GM23248 (cell line): ENCODE measurements at places on chromosomes 11 and 22.

- no peak for DNase-seq
Observed at GRCh38 chr11:72807021-72807693, 7.1 kb upstream of the ATG16L2 start.

GRCh38 chr11:66745356-66746235 is 16.6 kb upstream of the SPTBN2 start:
- DNase-seq, result peak; percentile 32

DNA sequence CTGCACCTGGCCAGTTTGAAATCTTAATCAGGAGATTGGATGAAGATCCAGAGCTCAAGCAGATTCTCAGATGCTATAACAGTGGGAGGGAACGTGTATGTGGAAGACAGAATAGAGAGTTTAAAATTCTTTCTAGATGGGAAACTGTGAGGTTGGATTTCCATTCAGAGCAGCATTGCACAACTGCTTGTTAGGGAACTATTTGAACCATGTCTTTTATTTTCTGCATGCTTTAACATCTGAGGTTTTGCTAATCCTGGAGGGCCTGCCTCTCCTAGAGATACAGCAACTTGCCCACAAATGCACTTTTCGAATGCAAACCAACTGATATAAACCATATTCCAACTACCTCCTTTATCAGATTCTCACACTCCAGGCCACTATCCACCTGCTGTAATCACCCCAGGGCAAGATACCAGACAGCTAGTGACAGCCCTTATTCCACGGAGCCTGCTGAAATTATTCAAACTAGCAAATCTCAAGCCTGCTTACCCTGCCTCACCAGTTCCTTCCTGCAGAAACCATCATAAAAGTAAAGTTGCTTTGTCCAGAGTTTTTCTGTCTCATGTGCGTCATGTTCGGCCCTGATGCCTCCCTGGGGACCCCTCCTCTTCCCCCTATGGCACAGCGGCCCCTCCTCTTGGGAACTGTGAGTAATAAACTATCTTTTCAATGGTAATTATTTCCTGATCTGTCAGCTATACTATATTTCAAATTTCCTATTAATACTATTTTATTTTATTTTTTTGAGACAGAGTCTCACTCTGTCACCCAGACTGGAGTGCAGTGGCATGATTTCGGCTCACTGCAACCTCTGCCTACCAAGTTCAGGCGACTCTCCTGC is 18.4 kb upstream of the SEC14L4 start:
- DNase-seq, result no peak

DNA sequence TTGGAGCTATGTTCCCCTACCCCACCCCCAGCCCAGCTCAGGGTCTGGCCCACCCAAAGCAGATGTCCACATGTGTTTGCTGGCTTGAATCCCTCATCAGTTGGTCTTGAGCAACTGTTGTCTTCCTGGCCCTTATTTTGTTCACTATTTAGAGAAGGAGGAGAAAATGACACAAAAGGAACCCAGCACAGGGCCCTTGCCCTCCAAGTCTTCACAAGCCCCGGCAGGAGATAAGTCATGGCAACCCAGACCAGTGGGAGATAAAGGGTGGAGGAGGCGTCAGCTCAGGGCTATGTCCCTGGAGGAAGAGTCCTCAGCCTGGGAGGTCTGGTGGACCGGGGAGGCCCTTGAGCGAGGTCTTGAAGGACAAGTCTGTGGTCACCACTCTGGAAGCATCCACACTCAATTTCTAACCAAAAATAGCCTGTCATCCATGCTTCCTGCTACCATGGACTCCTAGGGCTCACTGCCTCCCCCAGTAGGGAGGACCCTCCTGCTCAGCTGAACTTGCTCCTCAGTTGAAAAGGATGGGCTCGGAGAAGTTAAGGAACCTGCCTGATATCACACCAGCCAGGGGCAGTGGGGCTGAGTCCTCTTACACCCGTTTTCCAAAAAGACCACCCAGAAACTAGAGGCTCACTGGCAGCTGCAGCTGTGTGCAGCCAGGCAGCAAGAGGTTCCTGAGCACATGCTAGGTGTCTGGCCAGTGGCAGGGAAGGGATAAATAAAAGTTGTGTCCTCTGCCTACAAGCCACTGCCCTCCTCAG is 1.8 kb upstream of the RAB3IL1 start:
- no peak for DNase-seq

GRCh38 chr11:5929571-5930368 is 12.3 kb upstream of the OR56A3 start:
- DNase-seq, result no peak

DNA sequence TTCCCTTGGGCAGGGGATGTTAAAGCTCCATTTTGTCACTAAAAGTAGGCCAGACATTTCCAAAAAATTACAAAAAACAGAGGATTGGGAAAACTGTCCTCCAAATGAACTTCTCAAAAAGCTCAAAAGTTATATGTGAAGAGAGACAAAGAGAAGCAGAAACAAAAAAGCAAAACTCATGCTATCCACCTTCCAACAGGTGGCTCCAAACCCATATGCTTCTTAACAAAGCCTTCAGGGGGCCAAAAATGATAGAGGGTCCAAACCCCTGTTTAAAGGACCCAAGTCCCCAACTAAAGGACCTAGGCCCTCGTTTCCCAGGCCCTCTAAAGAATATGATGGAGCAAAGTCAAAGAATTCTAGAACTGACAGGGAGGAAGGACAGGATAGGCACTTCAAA is 146.7 kb downstream of the AASDHPPT start:
- no peak for DNase-seq

DNA sequence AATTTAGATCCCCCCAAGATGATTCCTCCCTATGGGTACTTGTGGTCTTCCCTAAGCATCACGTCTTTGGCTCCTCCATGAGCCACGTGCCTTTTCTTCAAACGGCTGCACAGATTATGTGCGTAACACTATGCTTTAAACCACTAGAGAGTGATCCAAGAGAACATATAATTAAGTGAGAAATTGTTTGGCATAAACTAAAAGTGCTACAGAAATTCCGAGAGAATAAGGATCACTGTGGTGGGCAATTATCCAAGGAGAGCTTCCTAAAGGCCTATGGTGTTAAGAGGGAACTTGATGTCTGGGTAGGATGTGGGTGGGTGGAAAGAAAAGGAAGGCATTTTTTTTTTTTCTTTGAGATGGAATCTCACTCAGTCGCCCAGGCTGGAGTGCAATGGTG is 110.9 kb downstream of the MAML2 start:
- DNase-seq, result no peak

- no peak for DNase-seq
Observed at GRCh38 chr11:117044287-117045035, 53.8 kb downstream of the SIK3 start.

GRCh38 chr11:79026803-79027445 is 413.9 kb downstream of the TENM4 start:
- peak; percentile 37 for DNase-seq

GRCh38 chr11:104798789-104799188 is 99.5 kb downstream of the CASP12 start:
- no peak for DNase-seq

- DNase-seq, result no peak
Observed at GRCh38 chr11:104705490-104706190, 192.6 kb downstream of the CASP12 start.

DNA sequence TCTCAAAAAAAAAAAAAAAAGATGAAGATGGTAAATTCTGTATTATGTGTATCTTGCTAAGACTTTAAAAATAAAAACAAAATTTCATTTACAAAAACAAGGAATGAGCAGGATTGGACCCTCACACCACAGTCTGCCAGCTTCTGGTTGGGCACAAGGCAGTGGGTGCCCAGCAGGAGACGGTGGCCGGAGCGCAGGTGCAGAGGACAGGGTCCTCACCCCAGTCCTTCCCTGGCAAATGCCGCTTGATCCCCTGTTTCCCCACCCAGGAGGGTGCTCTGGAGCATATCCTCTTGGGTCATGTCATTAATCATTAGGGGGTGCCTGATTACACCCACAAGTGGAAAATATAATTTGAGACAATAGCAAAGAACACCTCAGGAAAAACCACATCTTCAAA is 31.2 kb downstream of the SHANK2 start:
- no peak for DNase-seq

DNA sequence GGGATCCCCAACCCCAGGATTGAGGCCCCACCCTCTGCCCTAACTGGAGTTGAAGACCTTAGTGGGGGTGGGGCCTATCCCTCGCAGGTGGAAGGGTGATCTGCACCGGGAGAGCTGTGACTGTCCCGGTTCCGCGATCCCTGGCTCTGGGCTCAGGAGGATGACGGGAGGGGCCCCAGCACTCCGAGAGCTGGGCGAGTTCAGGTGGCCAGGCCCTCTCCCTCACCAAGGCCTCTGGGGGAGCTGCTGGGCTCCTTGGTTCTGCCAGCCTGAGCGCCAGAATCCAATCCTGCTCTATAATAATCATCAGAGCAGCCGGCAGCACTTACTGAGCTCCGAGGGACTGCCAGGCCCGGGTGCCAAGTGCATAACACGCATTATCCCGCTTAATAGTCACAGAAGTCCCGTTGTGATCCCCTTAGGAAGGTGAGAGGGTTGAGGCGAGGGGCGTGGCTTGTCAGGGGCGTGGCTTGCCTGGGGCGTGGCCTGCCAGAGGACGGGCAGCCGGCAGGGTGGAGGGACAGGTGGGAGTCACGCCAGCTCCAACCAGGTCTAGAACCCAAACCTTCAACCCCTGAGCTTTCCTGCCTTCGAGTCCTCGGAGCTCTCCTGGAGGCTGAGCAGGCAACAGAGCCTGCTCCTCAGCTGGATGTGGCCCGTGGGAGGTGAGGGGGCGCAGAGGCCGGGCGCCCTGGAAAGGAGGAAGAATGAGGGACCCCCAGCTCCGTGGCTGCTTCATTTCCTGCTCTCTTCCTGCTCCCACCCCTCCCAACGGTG is 7.3 kb upstream of the SYT7 start:
- DNase-seq, result peak; percentile 63

DNA sequence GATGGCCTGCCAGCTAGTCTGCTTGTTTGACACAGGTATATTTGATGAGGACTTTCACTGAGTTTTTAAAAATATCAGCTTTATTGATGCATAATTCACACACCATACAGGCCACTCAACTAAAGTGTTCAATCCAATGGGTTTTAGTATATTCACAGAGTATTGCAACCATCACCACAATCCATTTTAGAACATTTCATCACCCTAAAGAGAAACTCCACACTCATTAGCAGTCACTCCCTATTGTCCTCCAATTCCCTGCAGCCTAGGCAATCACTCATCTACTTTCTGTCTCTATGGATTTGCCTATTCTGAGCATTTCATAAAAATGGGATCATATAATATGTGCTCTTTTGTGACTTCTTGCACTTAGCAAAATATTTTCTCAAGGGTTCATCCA is 397.9 kb upstream of the NARS2 start:
- no peak for DNase-seq

DNA sequence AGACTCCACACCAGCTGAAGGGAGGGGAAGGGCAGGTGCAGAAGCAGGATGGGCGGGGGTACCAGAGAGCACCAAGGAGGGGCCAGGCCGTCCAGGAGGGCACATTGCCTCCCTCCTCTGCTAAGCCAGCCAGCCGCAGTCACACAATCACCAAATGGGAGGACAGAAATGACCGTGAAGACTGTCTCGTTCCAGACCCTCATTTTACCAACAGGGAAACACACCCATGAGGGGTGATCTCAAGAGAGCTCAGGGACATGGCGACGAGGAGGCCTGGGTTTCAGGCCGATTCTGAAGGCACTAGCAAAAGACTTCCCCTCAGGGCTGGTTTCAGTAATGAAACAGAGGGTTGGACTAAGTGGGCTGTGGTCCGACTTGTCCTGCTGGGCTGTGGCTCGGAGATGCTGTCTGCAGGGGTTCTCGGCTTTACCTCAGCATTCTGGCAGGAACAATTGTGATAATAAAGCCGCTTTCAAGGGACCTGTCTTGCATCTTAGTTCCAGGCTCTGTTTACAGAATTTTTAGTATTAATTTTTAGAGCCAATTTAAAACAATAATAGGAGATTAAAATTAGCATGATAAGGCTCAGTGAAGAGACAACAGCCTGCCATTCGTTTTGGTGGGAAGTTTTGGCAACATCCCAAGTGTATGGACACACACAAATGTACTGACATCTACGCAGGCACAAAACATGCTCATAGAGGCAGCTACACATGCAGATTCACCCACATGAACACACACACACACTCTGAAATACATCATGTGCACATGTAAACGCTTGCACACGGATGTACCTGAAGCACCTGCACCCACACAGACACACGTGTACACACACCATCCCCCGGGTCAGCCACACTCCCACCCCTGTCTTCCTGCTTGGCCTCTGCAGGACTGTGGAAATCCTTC is 2.0 kb upstream of the B3GAT1 start:
- no peak for DNase-seq

- DNase-seq, result no peak
Observed at GRCh38 chr22:49359076-49359475, 468.6 kb downstream of the BRD1 start.

DNA sequence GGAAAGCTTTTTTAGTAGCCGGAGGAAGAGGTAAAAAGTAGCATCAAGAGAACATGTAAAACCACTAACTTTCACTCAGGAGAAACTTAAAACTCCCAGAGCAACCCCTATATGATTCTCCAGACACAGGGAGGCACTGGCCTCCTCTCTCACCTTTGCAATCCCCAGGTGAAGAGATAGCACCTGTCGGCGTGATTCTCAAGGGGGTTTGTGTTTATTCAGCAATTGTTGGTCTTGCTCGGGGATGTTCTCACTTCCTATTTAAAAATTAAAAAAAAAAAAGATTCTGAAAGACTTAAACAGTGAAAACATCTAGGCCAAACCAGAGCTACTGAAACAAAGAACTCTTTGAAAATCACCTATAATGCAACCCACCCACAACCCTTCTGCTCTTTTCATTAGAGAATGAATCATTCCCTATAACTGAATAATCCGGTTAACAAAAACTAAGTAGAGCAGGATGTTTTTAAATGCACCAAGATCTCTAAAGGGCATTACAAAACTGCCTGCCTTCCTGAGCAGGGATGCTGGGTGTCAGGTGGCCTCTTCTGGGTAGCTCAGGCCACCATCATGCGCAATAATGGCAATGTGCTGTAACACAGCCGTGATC is 24.9 kb downstream of the DHCR7 start:
- no peak for DNase-seq

GRCh38 chr11:119483881-119484371 is 61.0 kb upstream of the THY1 start:
- DNase-seq, result no peak

GRCh38 chr11:116930177-116930576 is 92.8 kb upstream of the APOA1 start:
- DNase-seq, result peak; percentile 22

DNA sequence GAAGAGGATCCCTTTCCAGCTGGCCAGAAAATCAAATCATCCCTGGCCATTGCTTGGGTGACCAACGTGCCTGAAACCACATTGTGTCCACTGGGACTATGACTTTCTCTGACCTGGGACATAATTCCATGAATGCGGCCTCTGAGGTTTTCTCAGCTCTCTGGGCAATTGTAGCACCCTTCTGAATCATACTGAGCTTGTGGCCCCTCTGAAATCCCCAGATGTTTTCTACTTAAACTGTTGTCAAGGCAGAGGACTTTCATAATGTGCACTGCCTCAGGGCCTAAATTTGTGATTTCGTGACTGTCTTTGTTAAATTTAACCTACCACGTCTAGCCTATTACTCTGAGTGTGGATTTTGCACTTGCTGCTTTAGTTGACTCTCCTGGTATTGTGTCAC is 321.1 kb upstream of the PLET1 start:
- no peak for DNase-seq

- no peak for DNase-seq
Observed at GRCh38 chr11:9952511-9953196, 288.8 kb downstream of the SWAP70 start.

- DNase-seq, result no peak
Observed at GRCh38 chr22:25666308-25666707, 75.7 kb upstream of the MYO18B start.

- DNase-seq, result no peak
Observed at GRCh38 chr22:39731881-39732555, 161.5 kb downstream of the CACNA1I start.
